EH (cell line): ENCODE measurements at places on chromosomes 3 and 15.

GRCh38 chr15:53963801-53964200 lies 14.4 kb upstream of the UNC13C start:
- no peak for DNase-seq

- DNase-seq = peak; percentile 48
Measured at GRCh38 chr15:71195242-71195641, 80.0 kb downstream of the THSD4 start.

GRCh38 chr3:122926322-122926721 lies 101.2 kb downstream of the SEMA5B start:
- DNase-seq = no peak

DNA sequence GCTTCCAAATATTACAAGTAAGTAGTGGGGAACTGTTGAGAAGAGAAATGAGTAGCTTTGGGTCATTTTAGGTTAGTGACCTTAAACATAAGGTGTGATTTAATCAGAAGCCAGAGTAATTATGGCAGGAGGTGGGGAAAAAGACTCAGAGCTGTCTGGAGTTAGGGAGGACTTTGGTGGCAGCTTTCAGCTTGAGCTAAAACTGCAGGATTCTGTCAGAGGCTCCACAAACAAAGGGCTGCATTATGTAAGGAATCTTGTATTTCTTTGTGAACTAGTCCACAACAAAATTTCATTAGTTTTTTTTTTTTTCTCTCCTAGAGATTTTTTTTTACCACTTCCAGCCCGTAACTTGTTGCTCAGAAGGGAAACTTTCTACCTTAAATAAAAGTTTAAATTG lies 345.3 kb downstream of the TIGIT start:
- DNase-seq = no peak
